ENCODE measurements at places on chromosomes 2 and 18.

DNA sequence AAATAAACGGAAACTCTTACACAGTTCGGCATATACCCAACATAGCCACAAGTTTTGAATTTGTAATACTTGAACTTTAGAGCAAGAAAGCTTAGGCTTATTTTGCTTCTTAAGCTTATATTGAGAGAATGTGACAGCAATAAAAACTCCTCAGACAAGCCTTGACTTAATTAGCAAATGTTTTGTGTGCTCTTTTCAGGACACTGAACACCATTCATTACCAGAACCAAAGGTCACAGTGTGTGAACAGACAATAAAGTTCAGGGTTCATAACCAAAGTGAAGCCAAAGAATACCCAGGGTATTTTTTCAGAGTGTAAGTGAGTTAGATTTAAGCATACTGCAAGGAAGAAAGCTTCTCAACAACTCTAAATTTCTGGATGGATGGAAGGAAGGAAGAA, 605.8 kb downstream of the METTL4 start:
- no peak for DNase-seq

DNA sequence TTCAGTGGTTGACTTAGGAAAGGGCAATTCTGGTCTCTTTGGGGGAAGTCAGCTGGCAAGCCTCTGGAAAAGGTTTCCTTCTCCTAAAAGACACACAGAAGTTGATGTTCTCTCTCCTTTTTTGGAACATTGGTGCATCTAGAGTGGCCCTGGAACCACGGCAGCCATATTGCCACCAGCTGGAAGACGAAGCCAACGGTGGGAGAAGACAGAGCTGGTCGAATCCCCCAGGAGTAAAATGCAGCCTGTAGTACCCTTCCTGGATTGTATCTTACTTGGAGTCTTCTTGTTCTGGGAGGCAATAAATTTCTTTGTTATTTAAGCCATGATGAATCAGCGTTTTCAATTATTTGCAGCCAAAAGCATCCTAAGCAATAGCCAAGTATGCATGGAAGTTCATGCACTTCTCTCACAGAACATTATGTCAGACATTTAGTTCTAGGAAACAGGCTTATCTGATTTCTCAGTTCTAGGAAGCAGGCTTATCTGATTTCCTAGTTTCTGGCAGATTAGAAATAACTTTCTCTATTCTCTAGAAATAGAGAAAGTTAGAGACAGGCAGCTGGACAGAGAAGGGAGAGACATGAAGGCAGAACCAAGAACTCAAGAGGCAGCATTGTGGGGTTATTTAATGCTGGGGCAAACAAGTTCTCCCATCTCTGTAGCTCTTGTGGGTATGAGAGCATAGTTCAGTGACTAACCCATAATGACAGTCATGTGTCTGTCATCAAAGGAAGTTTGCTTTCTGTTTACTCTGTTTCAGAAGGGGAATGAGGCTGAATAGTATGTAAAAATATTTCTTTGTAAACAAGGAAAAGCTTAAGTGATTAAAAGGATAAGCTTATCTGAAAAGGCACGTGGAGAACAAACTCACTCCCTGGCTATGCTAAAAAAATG, 40.5 kb upstream of the NABP1 start:
- DNase-seq, result peak; percentile 66

DNA sequence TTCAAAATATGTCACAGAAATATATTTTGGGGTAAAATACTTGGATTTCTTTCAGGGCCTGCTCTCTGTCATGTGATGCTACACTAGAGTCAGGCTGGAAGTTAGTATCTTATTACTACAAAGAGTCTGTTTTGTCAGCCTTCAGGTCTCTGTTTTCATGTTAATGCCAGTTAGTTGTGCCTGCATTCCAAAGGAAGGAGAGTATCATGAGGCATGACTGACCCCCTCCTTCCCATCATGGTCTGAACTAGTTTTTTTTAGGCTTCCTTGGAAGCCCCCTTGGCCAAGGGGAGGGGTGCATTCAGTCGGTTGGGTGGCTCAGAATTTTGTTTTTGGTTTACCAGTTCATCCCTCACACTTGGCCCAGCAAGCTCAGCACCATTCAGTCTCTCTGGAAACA, 318.0 kb downstream of the ALK start:
- DNase-seq, result no peak

DNA sequence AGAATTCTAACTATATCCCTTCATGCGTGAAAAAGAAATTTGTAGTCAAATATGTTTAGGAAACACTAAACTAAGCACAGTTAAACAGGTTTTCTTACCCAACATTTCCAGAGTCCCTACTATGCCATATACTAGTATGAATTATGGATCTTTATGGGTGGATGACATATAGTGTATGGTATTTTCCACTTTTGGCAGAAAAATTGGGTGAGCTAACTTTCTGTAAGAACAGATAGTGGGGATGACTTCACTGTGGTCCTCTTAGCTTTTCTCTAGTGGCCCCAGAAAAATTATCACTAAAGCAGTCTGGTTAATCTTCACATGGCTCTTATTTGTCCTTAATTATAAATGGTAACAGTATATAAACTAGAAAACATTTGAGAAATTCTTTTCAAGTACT, 240.0 kb upstream of the GULP1 start:
- DNase-seq, result no peak

GRCh38 chr2:98578231-98578630, 30.1 kb downstream of the COA5 start:
- DNase-seq, result no peak

GRCh38 chr2:176080540-176081375, 3.0 kb downstream of the EVX2 start:
- no peak for DNase-seq
